Activated T-helper 9 cell treated with anti-CD3 and anti-CD28 coated beads, Interleukin-2, amount 50 U/mL, for 16 hours (primary cell): ENCODE measurements at places on chromosomes 2 and 18.

GRCh38 chr2:105573490-105573889 is 171.2 kb upstream of the NCK2 start:
- DNase-seq = no peak

- no peak for DNase-seq
Observed at GRCh38 chr2:165070076-165070475, 114.8 kb upstream of the SLC38A11 start.

- DNase-seq = no peak
Observed at GRCh38 chr2:240789051-240789453, 31.0 kb downstream of the KIF1A start.

GRCh38 chr18:24875777-24876176 is 415.3 kb downstream of the HRH4 start:
- no peak for DNase-seq

GRCh38 chr2:102101849-102102635 is 40.5 kb upstream of the IL1R1 start:
- no peak for DNase-seq

GRCh38 chr2:68693951-68694350 is 40.7 kb upstream of the ARHGAP25 start:
- no peak for DNase-seq

DNA sequence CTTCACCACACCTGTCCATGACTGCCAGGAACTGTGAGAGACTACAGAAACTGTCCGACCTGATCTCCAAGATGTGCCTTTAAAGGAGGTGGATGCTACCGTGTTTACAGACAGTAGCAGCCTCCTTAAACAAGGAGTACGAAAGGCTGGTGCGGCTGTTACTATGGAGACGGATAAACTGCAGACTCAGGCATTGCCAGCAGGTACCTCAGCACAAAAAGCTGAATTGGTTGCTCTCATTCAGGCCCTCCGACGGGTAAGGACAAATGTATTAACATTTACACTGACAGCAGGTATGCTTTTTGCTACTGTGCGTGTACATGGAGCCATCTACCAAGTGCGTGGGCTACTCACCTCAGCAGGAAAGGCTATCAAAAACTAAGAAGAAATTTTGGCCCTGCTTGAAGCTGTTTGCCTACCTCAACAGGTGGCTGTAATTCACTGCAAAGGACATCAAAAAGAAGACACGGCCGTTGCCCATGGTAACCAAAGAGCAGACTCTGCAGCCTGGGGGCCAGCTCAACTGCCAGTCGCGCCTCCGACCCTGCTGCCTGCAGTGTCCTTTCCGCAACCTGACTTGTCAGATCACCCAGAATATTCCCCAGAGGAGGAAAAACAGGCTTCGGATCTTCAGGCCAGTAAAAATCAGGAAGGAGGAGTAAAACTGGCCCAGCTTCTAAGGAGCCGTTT is 30.9 kb downstream of the SKA1 start:
- no peak for DNase-seq

- no peak for DNase-seq
Observed at GRCh38 chr2:230781130-230781797, 68.6 kb downstream of the CAB39 start.

DNA sequence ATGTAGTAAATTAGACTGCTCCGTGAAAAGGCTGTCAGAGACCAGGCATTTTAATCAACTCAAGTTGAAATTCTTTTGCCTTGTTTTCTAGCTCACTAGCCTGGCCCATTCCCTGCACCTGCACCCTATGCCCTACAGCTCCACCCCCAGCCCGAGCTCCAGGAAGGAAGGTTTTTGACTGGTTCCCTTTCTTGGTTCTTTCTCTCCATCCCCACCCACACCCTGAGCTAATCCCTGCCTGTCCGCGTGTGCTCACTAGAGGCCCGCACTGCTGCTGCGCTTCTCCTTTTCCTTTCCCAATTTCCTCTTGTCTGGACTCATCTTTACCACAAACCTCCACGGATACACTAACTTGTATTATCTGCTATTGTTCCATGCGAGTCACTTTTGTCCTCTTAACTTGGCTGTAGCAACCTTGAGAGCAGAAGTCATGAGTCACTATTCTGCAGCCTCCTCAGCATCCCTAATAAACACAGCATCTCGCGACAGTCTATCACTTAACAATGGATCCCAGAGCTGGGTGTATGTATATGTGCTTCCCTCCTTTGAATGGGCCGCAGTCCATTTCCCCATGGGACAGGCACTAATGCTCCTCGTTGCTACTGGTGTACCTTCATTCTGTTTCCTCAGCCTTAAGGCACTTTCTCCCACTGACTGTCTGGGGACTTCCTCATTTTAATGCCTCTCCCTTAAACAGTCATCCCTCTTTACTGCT is 36.5 kb downstream of the COLEC12 start:
- DNase-seq = no peak

DNA sequence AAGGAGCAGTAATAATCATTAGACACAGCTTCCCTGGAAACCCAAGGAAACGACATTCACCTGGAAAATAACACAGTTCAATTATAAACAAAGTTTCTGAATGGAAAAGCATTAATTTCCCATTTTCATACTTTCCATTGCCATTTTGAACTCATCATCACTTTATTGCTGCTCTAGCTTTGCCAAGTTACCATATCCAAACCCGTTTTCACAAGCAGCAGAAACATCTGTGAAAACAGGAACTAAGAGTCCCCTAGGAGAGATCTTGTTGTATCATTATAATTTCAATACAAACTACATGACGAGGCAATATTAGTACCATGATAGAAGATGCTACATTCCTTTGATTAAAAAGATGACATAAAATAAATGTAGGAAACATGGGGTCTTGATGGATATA is 597.0 kb upstream of the NRXN1 start:
- no peak for DNase-seq

DNA sequence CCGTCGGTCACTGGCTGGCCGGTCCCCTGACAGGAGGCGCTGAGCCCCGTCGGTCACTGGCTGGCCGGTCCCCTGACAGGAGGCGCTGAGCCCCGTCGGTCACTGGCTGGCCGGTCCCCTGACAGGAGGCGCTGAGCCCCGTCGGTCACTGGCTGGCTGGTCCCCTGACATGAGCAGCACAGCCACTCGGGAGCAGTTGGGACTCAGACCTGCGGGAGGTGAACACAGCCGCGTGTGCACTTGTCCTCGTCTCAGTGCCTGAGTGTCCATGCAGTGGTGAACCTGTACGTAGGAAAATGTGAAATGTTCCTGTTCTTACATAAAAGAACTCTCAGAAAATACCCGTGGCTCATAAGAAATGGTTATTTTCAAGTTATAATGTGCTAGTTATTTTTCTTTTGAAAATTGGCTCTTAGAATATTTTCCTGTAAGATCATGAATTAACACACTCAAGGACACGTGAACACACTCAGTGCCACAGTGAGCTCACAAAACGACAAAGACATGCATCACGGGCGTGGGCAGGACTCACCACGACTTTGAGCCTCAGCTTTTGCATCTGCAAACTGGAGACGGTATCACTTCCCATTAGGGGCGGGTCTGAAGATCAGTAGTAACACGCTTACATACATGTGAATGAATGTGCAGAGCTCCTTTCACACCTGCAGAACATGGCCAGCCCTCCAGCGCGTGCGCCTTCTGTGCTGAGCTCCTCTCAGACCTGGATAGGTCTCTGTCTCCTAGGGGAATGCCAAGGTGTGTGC is 21.1 kb upstream of the NFATC1 start:
- DNase-seq = no peak

- DNase-seq = no peak
Observed at GRCh38 chr2:44713170-44713569, 228.3 kb upstream of the SIX3 start.

DNA sequence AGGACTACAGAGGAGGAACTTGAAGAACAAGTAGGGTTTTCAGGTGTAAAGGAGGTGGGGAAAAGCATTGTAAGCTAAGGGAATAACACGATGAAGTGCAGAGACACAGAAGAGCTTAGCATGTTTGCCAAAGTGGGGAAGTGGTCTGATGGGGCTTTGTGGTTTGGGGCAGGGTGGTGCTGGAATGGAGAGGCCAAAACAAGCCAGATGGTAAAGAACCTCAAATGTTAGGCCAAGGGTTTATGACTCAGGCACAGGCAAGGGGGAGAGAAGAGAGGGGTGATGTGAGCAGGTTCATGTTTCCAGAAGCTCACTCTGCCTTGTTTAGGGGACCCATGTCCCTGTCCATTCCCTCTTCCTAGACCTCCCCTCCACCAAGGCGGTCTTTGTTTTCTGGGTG is 104.5 kb upstream of the YWHAQ start:
- no peak for DNase-seq

- DNase-seq = peak; percentile 58
Observed at GRCh38 chr2:15560988-15561573, at the start of gene NBAS. NBAS (minus strand) TSS chr2:15561334; CDS start chr2:15561304, 30 bp downstream.

DNA sequence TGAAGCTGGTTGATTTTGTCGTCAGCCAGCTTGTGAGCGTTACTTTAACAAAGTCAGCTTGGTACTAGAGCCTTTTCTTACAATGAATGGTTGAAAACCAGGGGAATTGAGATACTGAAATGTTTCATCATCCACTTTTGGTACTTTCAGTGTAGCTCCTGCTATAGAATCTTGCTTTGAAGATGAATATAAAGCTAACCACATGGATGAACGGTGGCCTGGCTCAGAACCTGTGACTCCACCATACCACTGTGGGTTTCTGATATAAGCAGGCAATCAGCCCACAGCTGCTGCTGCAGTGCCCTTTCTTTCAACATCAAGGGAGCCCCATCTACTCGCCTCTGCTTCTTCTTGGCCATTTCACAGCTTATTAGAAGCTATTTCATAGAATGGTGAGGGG is 53.2 kb upstream of the GPR45 start:
- no peak for DNase-seq

DNA sequence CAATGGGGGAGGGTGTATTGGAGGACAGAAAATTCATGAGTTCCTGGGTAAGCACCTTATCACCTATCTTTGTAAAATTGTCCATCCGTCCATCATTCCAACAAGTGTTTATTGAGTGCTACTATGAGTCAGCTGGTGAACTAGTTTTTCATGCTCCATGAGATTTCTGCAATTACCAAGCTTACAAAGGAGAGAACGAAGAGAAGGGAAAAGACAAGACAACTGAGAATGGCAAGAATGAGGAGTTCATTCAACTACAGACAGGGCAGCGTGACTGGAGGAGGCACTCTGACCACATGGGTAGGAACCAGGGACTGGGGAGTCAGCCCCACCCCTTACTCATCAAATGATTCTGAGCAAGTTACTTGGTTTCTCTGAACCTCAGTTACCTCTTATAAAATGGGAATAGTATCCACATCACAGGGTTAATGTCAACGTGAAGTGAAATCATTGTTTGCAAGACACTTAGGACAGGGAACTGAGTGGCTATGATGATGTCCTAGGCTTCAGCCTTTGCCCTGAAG is 18.6 kb upstream of the TXNDC2 start:
- no peak for DNase-seq

GRCh38 chr2:86673011-86673410 is 47.1 kb upstream of the RMND5A start:
- DNase-seq = no peak

GRCh38 chr18:12904012-12904516 is 20.0 kb upstream of the PTPN2 start:
- DNase-seq = peak; percentile 16

DNA sequence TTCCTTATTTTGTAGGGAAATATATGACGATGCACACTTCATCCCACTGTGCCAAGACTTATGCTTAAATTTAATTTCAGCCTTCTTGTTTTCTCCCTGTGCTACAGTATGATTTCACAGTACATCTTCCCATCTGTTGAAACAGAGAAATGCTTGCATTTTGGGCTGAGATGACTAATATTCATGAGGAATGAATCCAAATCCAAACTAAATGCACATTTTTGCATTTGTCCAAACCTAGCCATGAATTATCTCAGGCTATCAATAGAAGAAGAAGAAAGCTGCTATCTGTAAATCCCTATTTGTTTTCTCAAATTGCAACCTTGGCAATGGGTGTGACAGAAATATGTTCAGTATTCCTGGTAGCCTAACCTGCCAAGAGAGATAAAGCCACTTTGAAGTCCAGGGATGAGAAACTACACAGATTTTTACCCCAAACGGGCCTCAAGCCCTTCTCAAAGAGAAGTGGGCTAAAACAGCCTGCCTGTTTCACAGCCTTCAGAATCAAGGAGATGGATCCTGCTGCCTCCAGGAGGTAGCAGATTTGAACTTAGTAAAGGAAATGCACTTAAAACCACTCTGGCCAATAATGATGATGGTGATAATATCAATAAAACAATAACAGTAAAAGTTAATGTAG is 306.9 kb upstream of the NT5C1B start:
- DNase-seq = no peak

DNA sequence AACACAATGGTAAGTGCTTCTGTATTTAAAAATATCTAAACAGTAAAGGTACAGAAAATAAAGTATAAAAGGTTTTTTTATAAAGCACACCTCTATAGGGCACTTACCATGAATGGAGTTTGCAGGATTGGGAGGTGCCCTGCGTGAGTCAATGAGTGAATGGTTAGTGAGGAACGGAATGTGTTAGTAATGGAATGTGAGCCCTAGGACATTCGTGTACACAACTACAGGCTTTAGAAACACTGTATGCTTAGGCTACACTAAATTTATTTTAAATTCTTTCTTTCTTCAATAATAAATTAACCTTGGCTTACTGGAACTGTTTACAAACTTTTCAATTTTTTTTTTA is 337.9 kb upstream of the SLC39A10 start:
- DNase-seq = no peak

- DNase-seq = no peak
Observed at GRCh38 chr2:189782221-189782671, 1.9 kb downstream of the ORMDL1 start.

- no peak for DNase-seq
Observed at GRCh38 chr18:53283708-53284107, 940.8 kb downstream of the MBD2 start.

GRCh38 chr2:57892920-57893319 is 153.7 kb upstream of the VRK2 start:
- DNase-seq = no peak

GRCh38 chr2:237180987-237181386 is 95.3 kb downstream of the COPS8 start:
- DNase-seq = no peak

DNA sequence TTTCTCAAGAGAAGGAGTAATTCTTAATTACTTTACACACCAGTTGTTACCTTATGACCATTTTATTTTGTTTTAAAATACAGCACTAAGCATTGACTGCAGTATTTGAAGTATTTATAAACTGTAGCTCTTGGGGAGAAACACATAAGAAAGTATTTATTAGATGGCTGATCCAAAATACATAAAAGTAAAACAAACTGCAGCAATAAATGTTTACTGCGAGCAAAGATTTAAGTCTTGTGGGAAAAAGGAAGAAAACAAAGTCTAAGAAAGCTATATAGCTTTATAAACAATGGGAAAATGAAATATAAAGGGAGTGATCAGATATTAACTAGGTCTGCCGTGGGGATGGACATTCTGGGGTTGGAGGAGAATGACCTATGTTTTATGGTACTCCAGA is 347.2 kb upstream of the ZC3H15 start:
- DNase-seq = no peak
